PC-3 (cell line): ENCODE measurements at places on chromosomes 12 and 14.

DNA sequence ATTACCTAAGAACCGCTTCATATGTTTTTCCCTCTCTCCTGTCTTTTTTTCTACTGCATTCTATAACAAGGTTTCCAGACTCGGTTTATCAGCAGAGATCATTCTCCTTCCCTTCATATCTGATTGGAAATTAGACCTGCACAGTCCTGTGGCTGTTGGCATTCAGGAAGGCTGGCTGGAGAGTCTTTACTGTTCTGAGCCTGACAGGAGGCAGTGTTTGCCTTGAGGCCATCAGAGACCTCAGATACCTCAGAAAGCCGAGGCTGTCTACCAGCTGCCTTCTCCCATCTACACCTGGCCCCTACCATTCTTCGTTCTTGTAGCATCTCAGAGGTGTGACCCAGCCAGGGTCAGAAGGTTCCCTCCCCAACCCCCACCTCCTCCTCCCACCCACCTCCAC is 182.0 kb downstream of the CAND1 start:
- H3K4me3 ChIP-seq, result no peak overlapping the region
- no peaks in the 10 kb centered on the region for H3K36me3 ChIP-seq
- H3K27ac ChIP-seq, result no peak overlapping the region
- H3K4me1 ChIP-seq, result peaks cover 2% of the 10 kb centered on the region; the same call in 1 of the 2 replicates
- H3K27me3 ChIP-seq, result no peaks in the 10 kb centered on the region

- no peaks in the 10 kb centered on the region for H3K36me3 ChIP-seq
- H3K27me3 ChIP-seq, result no peaks in the 10 kb centered on the region
- H3K27ac ChIP-seq, result no peak overlapping the region
- peaks cover 34% of the 10 kb centered on the region for H3K4me1 ChIP-seq
These were observed 5.0 kb downstream of the OSBPL8 start for GRCh38 chr12:76554405-76555230.

- no peak for DNase-seq
- H3K36me3 ChIP-seq, result no peaks in the 10 kb centered on the region
- H3K27me3 ChIP-seq, result no peaks in the 10 kb centered on the region
- no peak overlapping the region for H3K4me3 ChIP-seq
These were observed 176.1 kb downstream of the KTN1 start for GRCh38 chr14:55756078-55756477.

- peaks cover 7% of the 10 kb centered on the region for H3K4me1 ChIP-seq
- H3K27me3 ChIP-seq, result no peaks in the 10 kb centered on the region
- H3K27ac ChIP-seq, result peak overlapping the region; percentile 14; the same call in 1 of the 2 replicates
- H3K4me3 ChIP-seq, result no peak overlapping the region
- DNase-seq, result peak; percentile 45
These were observed 180.4 kb upstream of the ATP2B1 start for GRCh38 chr12:89889062-89889461.

GRCh38 chr12:45357539-45358417 is 141.9 kb downstream of the ANO6 start:
- no peak overlapping the region for H3K27ac ChIP-seq
- no peak overlapping the region for H3K4me3 ChIP-seq
- H3K27me3 ChIP-seq, result no peaks in the 10 kb centered on the region
- no peak for DNase-seq
- no peaks in the 10 kb centered on the region for H3K4me1 ChIP-seq
- H3K36me3 ChIP-seq, result peaks cover under 1% of the 10 kb centered on the region; the same call in 1 of the 2 replicates

DNA sequence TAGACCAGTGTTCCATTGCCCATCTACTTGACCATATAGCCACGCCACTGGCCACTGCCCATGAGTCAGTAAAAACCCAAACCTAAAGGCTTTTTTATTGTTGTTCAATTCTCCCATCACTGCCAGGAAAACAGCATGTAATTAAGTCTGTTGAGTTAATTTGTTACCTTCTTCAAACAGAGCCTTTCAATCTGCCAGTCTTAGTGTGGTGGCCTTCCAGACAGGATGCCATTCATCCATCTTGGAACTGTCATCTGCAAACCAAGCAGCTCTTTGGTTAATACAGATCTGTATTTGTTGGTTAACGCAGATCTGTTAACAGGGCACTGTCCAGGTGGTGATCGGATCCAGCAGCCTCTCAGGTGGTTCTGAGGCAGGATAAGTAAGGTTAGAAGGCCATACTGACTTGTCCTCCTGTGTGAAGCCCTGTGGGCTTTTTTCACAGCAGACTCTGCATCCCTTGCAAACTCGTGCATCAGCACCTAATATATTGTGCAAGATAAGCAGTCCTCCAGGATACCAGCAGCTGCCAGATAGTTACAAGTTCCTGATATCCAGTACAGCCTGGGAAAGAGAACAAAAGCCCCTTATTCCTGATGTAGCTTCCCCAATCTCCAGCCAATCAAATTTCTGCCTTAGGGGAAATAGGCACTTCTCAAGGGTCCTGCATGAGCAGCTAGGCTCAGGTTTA is 59.1 kb upstream of the DHRS4 start:
- no peak overlapping the region for H3K27ac ChIP-seq
- no peak overlapping the region for H3K4me3 ChIP-seq
- H3K4me1 ChIP-seq, result no peaks in the 10 kb centered on the region
- H3K36me3 ChIP-seq, result no peaks in the 10 kb centered on the region
- peaks cover 8% of the 10 kb centered on the region; the same call in 1 of the 2 replicates for H3K27me3 ChIP-seq

DNA sequence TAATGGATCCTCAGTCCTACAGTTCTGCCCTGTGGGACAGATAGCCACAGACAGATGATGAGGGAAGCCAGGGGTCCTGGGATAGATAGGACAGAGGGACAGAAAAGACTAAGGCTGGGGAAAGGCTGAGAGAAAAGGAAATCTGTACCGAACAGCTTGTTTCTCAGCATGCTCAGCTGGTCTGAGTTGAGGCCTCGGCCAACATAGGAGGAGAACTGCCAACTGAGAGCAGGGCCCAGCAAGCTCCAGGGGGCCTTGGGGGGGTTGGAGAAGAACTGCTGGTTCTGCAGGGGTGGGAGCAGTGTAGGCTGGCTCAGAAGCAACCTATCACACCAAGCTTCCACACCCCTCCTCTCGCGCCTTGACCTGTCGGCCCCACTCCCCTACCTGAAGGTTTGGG is 10.1 kb downstream of the IL23A start:
- H3K4me3 ChIP-seq, result no peak overlapping the region
- DNase-seq, result no peak
- H3K36me3 ChIP-seq, result peaks cover 27% of the 10 kb centered on the region; the same call in 1 of the 2 replicates
- no peaks in the 10 kb centered on the region for H3K27me3 ChIP-seq
